CD4-positive, alpha-beta T cell treated with Interleukin-1 beta for 1 hour (primary cell): ENCODE measurements at places on chromosomes 4 and X.

DNA sequence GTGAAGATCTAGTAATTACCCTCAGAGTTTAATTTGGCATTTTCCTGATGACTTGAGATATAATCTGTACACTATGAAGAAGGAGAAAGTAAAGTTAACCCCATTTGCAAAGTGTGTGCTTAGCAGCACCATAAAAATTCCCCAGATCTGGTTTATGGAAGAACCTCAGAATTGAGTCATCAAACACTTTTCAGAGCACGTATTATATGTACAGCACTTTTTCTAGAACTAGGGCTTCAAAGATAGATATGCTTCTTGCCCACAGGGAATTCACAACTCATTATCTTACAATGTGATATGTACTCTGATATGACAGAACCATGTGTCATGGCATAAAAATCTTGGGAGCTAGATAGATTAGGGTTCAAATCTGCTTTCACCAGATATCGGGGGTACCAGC is 150.9 kb downstream of the SLC10A7 start:
- no peak for DNase-seq

DNA sequence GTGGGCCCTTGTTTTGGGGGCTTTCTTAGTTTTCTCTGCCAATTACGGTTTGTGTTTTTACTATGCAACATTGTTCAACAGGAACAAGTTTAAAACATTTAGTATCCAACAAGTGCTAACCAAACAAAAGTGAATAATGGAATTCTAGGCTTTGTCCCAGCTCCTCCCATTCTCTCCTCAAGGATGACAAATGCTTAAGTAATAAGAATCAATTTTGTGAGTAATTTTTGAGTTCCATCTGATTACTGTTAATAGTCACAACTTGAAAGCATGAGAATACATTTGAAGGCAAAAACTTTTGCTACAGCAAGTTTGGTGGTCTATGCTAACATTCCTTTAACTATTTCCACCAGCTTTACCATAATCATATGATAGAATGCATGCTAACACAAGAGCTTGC is 78.1 kb upstream of the HPGD start:
- DNase-seq: no peak

GRCh38 chrX:136198010-136198409 is 50.7 kb downstream of the FHL1 start:
- no peak for DNase-seq

GRCh38 chr4:37599092-37599790 is 86.9 kb downstream of the RELL1 start:
- no peak for DNase-seq

- no peak for DNase-seq
Measured at GRCh38 chr4:82352825-82353366, 20.9 kb downstream of the HNRNPD start.

- DNase-seq: no peak
Measured at GRCh38 chrX:121349263-121349662, 301.9 kb downstream of the GLUD2 start.

GRCh38 chr4:122633211-122633610 is 12.3 kb upstream of the IL21 start:
- no peak for DNase-seq

DNA sequence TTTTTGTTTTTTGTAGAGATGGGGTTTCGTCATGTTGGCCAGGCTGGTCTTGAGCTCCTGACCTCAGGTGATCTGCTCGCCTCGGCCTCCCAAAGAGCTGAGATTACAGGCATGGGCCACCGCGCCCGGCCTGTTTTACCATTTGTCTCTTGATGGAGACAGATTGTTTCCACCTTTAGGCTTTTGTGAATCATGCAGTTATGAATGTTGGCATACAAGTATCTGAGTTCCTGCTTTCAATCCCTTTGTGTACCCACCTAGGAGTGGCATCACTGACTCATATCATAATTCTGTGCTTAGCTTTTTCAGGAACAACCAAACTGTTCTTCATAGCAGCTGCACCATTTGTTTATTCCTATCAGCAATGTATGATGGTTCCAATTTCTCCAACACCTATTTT is 20.2 kb upstream of the MGST2 start:
- DNase-seq: no peak

- no peak for DNase-seq
Measured at GRCh38 chrX:29561417-29561816, 653.9 kb upstream of the MAGEB2 start.

DNA sequence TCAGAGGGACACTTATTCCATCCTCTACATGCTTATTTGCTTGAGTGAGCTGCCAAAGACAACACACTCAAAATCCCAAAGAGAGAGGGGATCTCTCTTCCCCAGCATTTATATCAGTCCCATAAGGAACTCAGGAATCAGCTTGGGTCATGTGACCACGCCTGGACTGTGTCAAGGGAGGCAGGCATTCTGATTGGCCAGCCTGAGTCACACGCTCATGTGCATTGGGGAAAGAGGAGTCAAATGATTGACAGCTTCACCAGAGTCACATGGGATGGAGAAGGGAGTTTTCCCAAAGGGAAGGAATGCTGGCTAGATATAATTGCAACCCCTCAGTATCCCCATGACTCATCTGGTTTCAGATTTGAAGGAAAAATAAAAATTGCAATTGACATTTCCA is 49.0 kb downstream of the RWDD4 start:
- no peak for DNase-seq

- no peak for DNase-seq
Measured at GRCh38 chr4:81605271-81605670, 133.6 kb upstream of the RASGEF1B start.

- DNase-seq: peak; percentile 63
Measured at GRCh38 chr4:37780444-37781130, 45.9 kb upstream of the PGM2 start.

DNA sequence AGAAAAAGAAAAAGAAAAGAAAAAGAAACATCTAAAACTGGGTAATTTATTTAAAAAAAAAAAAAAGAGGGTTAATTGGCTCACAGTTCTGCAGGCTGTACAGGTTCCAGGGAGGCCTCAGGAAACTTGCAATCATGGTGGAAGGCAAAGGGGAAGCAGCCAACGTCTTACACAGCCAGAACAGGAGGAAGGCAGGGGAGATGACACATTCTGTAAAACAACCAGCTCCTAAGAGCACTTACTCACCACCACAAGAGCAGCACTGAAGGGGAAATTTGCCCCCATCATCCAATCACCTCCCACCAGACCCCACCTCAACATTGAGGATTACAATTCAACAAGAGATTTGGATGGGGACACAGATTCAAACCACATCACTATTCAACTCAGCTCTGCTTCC is 36.8 kb upstream of the TMEM184C start:
- DNase-seq: no peak

- no peak for DNase-seq
Measured at GRCh38 chrX:39893417-39894338, 204.1 kb downstream of the BCOR start.

GRCh38 chrX:11553594-11553993 is 112.1 kb downstream of the ARHGAP6 start:
- no peak for DNase-seq

- no peak for DNase-seq
Measured at GRCh38 chrX:31268359-31268758, 196.5 kb upstream of the FTHL17 start.

DNA sequence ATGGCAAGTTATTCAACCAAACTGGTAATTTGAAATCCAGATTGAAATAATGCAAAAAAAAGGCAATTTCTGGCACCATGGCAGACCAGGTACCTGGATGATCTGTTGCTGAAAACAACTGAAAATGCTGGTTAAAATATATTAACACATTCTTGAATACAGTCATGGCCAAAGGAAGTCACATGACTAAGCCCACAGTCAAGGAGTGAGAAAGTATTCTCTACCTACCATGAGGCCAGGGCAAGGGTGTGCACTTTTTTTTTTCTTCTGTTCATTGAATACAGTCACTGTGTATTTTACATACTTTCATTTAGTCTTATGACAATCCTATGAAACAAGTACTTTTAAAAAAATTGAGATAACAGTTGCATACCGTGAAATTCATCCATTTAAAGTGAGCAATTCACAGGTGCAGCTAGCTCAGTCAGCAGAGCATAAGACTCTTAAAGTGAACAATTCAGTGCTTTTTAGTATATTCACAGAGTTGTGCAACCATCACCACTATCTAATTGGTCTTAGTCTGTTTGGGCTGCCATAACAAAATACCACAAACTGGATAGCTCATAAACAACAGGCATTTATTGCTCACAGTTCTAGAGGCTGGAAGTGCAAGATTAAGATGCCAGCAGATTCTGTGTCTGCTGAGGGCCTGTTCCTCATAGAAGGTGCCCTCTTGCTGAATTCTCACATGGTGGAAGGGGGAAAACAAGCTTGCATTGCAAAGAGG is 4.8 kb upstream of the MPP1 start:
- DNase-seq: no peak

DNA sequence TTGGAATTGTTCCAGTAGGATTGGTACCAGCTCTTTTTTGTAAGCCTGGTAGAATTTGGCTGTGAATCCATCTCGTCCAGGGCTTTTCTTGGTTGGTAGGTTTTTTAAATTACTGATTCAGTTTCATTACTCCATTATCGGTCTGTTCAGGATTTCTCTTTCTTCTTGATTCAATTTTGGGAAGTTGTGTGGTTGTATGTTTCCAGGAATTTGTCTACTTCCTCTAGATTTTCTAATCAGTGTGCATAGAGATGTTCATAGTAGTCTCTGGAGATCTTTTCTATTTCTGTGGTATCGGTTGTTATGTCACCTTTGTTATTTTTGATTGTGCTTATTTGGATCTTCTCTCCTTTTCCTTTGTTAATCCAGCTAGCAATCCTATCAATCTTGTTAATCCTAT is 248.7 kb downstream of the ARHGAP10 start:
- no peak for DNase-seq

- DNase-seq: no peak
Measured at GRCh38 chr4:21819086-21819485, 129.5 kb downstream of the KCNIP4 start.

DNA sequence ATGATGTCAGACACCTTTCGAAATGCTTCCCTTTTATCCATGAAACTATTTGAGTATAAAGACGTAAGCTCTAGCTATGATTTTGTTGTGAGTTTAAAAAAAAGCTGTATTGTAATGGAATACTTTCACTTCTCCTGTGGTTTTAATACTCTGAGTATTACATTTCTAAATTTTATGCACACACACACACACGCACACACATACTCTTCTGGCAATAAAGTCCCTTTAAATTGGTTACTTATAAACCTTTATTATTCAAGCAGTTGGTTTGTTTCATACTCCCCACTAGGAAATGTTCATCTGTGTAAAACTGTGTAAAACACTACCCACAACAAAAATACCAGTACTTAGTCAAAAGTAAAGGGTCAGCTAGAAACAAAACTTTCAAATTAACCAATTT is 18.2 kb downstream of the VAMP7 start:
- DNase-seq: no peak

DNA sequence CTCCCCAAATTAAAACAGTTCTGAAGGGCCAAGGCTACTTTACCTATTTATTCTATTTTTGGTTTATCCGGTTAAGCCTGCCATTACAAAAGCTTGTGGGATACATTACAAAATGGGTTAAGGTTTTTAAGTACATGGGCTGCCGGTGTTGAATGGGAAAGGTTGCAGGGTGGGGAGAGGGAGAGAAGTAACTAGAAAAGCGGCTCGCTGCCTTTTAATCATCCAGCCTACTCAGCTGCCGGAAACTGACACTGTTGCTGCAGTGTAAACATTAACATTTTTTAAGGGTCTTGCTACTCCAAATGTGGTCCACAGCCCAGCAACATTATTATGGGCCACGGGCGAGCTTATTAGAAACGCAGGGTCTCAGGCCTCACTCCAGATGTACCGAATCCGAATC is 1.5 kb upstream of the IL1RAPL1 start:
- no peak for DNase-seq
